ENCODE measurements at places on chromosomes 6 and 20.
A peak's percentile ranks its signal among the peaks of the same experiment; 100 is the strongest.

DNA sequence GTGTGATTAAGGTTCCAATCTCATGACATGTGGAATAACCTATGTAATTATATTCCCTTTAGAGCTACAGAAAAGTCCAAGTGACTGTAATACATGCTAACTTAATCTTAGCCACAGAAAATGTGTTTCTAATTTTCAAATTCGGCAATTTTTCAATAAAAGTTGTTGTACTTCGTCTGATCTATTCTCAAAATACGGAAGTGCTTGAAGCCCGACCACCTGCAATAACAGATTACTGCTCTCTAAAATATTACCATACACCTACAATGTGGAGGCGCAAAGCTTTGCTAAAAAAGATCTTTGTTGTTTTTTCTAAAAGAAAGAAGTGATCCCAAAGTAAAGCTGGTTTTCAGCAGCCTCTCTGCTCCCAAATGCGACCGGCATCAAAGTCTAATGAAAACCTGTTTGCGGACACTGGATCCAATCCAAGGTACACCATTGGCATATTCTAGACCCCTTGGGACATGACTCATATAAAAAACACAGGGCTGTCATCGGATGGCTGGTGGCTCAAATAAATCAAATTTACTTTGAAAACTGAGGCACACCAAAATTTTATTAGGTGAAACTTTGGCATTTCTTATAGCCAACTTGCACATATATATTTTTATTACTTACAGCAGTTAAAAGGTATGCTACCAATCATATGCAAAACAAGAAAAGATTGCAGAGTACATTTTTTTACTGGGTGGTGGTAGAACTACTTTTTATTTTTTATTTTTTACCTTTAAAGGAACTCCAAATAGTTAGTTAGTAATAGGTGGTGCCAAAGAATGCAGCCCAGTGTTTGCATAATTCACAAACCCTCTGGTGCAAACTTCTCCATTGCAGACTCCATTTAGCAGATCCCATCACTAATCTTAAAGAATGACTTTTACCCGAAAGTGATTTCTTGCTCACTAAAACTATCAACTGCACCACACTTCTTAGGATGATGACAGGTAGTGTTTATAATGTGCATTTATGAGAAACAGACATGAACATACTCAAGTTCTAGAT, 118.7 kb upstream of the TBX18 start:
- DNase-seq, result no peak

DNA sequence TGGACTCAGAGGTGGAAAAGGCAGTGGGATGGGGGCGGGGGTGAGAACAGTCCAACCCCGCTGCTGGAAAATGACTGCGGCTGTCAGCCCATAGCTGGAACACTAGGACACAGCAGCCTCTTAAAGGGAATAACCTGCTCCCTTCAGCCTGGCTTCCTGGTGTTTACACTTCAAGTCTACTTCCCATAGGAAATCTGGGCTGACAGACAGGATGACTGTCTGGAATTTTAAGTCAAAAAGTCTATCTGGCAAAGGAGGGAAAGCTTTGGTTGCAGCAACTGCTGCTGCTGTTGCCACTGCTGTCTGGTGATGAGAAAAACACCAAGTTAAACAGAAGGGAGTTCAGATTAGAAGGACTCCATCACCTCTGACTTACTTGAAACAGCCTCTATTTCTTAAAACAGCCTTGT, 44.9 kb downstream of the TNFRSF21 start:
- DNase-seq, result no peak

DNA sequence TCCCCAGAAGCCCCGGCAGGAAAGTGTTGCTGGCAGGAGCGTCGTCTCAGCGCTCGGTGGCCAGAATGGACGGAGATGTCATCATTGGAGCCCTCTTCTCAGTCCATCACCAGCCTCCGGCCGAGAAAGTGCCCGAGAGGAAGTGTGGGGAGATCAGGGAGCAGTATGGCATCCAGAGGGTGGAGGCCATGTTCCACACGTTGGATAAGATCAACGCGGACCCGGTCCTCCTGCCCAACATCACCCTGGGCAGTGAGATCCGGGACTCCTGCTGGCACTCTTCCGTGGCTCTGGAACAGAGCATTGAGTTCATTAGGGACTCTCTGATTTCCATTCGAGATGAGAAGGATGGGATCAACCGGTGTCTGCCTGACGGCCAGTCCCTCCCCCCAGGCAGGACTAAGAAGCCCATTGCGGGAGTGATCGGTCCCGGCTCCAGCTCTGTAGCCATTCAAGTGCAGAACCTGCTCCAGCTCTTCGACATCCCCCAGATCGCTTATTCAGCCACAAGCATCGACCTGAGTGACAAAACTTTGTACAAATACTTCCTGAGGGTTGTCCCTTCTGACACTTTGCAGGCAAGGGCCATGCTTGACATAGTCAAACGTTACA, 817 bp downstream of the GRM1 start:
- no peak for DNase-seq

GRCh38 chr6:11236076-11236750, 3.7 kb upstream of the NEDD9 start:
- DNase-seq, result no peak

- DNase-seq, result no peak
Observed at GRCh38 chr6:36851149-36851614, 11.9 kb upstream of the CPNE5 start.

DNA sequence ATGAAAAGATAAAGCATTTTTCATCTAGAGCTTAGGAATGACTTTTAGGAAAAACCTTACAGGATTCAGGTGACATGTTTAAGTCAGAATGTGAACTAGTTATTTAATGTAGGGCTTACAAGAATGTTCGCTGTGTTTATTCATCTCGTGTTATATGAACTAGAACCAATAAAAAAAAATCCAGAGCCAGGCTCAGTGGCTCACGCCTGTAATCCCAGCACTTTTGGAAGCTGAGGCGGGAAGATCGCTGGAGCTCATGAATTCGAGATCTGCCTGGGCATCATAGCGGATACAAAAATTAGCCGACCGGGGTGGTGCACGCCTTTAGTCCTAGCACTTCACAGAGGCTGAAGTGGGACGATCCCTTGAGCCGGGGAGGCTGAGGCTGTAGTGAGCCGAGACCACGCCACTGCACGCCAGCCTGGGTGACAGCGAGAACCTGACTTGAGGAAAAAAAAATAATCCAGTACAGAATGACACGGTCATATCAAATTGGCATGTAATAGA, 46.3 kb downstream of the OR2B2 start:
- DNase-seq, result no peak

GRCh38 chr20:41049451-41049850, 20.8 kb downstream of the TOP1 start:
- no peak for DNase-seq

- peak; percentile 9 for DNase-seq
Observed at GRCh38 chr20:51700809-51701285, 67.3 kb downstream of the ATP9A start.

- DNase-seq, result no peak
Observed at GRCh38 chr20:50395914-50396488, 114.2 kb upstream of the PTPN1 start.

DNA sequence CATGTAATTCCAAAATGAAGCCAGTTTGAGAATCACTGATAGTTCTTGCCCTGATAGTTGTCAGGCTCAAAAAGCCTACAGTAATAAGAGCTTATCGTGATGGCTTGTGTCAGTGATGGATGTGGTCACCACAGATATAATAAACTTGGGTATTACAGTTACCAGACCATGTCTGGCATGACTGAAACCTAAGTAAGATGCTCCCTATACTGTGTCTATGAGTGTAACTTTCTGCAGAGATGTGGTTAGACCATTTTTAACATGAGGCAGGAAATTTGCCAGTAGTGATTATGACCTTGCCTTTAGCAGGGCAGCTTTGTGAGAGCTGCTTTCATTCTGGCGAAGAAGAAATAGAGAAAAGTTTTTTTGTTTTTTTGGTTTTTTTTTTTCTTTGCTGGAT, 90.2 kb downstream of the ANKS1A start:
- DNase-seq, result no peak

DNA sequence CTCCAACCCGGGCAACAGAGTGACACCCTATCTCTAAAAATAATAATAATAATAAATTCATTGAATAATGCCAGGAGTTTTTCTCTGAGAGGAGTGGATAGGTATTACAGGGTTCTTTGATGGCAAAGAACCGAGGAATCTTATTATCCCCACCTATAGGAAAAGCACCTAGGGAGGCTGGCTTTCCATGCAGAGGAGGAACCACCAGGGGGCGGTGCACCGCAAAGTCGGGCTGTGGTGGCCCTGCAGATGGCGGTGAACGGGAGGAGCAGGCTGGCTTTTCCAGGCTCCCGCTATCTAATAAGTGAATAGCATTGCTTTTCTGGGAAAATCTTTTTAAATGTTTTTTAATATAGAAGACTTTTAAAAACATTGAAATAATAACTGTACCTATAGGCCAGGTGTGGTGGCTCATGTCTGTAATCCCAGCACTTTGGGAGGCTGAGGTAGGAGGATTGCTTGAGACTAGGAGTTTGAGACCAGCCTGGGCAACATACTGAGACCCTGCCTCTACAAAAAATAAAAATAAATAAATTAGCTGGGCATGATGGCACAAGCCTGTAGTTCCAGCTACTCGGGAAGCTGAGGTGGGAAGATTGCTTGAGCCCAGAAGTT, 864.2 kb downstream of the KIF16B start:
- DNase-seq, result no peak

GRCh38 chr6:111776236-111777221, 96.7 kb downstream of the FYN start:
- DNase-seq, result no peak

DNA sequence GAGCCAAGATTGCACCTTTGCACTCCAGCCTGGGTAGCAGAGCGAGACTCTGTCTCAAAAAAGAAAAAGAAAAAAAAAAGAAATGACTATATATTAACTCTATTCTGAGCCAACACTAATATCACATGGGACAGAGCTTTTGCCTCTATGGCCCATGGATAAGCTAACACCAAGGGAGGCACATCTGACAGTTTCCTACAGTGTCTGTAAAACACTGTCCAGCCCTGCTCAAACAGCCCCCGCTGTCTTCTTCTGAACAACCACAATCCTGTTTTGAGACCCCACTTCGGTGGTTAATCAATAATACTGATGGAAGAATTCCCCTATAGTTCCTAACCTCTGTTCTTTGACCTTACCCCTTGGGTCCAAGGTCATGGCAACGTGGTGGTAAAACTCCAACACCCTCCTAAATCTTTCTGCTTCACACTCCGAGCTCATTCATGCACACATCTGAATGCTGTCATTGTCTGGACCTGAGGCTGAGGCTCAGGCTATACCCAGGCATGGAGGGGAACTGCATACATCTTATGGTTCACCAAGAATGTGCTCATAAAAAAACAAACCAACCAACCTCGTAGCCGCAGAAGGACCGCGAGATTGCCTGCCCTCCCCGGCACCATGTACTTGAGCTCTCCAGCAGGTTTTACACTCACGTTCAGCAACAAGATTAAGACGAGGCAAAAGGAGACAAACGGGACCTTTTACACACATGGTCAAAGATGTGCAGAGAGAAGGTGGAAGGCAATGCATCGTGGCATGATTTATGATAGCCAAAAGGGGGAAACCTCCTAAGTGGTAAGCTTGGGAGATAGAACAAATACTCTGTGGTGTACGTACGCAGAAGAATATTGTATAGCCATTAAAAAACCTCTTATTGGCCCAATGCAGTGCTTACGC, 105.4 kb upstream of the NFATC2 start:
- DNase-seq, result no peak

DNA sequence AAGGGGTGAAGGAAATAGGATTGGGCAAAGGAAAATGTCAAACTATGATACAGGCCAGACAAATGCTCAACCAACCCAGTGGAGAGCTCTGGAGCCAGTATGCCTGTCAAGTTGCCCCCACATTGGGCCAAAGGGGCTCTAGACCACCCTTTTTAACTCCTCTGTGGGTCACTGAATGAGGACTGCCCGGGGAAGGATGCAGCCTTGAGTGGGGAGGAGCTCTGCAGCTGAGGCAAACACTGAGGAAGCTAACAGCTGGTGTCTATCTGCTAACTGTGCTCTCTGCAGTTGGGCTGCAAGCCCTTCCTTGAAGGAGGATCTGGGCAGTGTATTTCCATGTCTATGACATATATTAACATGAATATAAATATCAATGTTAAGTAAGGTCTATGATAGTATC, 98.4 kb upstream of the PRSS16 start:
- no peak for DNase-seq

GRCh38 chr6:133951227-133951626, 1.8 kb upstream of the TBPL1 start:
- no peak for DNase-seq

- DNase-seq, result no peak
Observed at GRCh38 chr6:107488174-107488874, 1.6 kb upstream of the SOBP start.

- DNase-seq, result no peak
Observed at GRCh38 chr6:33433544-33434191, 13.8 kb downstream of the SYNGAP1 start.

DNA sequence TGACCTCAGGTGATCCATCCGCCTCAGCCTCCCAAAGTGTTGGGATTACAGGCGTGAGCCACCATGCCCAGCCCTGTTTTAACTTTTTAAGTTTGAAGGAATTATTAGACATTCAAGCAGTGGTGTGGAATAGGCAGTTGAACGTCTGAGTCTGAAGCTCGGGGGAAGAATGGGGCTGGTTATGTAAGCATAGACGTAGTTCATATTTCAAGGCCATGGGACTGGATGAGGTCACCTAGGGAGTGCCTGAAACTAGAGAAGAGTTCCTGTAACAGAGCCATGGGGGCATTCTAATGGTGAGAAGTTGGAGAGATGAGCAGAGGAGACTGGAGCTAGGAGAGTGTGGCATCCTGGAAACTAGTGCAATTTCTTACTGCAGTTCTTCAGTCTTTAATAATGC, 6.4 kb downstream of the CDKAL1 start:
- no peak for DNase-seq

- DNase-seq, result peak; percentile 55
Observed at GRCh38 chr6:34243901-34244884, 4.6 kb downstream of the SMIM29 start.

GRCh38 chr6:158058171-158058651, 76.5 kb downstream of the SYNJ2 start:
- no peak for DNase-seq

GRCh38 chr6:20658053-20658452, 123.8 kb downstream of the CDKAL1 start:
- DNase-seq, result no peak

- no peak for DNase-seq
Observed at GRCh38 chr6:79385893-79386292, 151.3 kb downstream of the LCA5 start.

DNA sequence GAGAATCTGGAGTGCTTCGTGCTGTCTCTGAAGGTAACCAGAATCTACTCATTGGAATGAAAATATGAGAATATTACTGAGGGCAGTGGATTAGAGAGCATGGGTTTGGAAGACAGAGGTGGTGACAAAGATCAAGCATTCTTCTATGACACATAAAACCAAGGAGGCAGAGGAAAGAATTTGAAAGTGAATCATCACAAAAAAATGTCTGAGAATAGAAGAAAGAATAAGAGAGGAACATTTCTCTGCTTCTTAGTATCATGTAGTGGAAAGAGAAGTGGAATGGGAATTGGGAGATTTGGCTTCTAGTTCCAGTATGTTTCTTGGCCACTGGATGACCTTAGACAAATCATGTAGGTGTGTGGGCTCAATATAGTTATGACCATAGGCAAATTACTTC, 474.0 kb downstream of the TFAP2B start:
- no peak for DNase-seq

- peak; percentile 78 for DNase-seq
Observed at GRCh38 chr6:136761227-136761922, 30.9 kb downstream of the MAP3K5 start.
